ENCODE measurements at places on chromosomes 12 and 14.

DNA sequence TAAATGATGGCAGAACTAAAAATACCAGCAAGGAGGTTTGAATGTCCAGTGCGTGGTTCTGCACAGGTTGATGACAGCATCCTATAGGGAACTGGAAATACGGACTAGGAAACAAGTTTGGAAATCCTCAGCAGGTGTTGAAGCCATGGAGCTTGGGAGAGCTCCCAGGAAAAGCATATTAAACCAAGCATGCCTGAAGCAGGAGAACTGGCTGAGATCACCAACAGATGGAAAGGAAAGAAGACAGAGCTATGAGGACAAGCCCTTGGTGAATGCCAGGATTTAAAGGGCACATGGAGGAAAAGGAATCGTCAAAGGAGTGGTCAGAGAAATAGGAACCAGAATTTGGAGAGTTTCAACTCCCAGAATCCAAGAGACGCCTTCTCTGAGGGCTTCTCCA lies 21.2 kb upstream of the ELK3 start:
- DNase-seq = no peak

DNA sequence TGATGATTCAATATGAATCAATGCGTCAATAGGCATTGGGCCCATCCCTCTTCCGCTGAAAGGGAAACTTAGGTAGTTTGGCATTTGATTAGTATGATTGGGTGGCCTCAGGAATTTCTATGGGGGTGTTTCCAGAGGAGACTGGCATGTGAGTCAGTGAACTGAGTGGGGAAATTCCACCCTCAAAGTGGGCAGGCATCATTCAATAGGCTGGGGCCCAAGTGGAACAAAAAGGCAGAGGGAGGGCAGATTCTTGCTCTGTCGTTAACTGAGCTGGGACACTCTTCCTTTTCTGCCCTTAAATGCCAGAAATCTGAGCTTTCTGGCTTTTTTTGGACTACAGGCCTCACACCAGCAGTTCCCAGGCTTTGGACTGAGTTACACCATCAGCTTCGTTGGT lies 373.5 kb downstream of the RPS29 start:
- no peak for DNase-seq

GRCh38 chr14:69573205-69573830 lies 1.4 kb downstream of the CCDC177 start:
- DNase-seq = no peak

GRCh38 chr14:56107615-56108014 lies 10.6 kb upstream of the PELI2 start:
- no peak for DNase-seq

GRCh38 chr14:45893127-45893526 lies 640.1 kb upstream of the MIS18BP1 start:
- no peak for DNase-seq

GRCh38 chr14:61479746-61480502 lies 158.5 kb downstream of the PRKCH start:
- no peak for DNase-seq
